ENCODE measurements at places on chromosomes 7 and 10.

GRCh38 chr7:22833957-22834356 lies 11.3 kb upstream of the TOMM7 start:
- no peak for DNase-seq

DNA sequence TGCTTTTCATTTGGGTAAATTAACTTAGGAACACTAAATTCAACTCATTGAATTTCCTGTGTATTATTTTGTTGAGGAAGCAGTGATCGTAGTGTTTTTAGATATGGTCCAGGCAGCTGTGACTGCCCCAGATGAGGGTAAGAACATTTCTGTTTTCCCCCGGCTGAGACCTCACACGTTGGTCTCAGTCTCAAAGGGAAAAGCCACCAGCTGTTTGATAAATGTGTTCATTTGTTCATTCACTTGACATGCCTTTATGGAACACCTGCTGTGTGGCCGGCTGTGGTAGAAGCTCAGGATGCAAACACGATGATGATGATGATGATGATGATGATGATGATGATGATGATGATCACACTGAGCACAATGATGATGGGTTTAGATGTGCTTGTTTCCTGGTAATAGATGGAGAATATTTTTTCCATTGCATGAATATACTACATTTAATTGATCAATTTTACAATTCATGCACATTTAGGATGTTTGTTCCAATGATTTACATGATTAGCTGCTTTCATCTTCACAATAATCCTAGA lies 125.6 kb upstream of the ZNF32 start:
- no peak for DNase-seq

GRCh38 chr10:47047577-47048525 lies 136.6 kb downstream of the PTPN20 start:
- peak; percentile 73 for DNase-seq

- peak; percentile 6 for DNase-seq
These were observed 22.2 kb upstream of the SRGN start for GRCh38 chr10:69065406-69066361.

DNA sequence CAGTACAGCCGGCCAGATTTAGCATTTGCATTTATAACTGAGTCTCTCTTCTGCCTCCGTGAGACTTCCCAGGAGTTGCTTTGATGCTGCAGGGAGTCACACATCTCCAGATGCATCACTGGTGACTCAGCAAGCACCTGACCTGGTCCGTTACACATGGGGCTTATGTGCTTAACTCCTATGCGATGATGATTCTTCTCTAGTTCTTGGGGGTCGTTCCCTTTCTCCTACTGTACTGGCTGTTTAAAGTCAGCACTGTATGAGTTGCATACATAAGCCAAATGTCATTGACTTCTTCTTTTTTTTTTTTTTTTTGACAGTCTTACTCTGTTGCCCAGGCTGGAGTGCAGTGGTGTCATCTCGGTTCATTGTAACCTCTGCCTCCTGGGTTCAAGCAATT lies 13.0 kb upstream of the AKR1E2 start:
- DNase-seq: no peak

- no peak for DNase-seq
These were observed 38.1 kb downstream of the PTPN12 start for GRCh38 chr7:77575187-77575586.

- DNase-seq: no peak
These were observed 260.9 kb upstream of the BMPER start for GRCh38 chr7:33644489-33644888.

DNA sequence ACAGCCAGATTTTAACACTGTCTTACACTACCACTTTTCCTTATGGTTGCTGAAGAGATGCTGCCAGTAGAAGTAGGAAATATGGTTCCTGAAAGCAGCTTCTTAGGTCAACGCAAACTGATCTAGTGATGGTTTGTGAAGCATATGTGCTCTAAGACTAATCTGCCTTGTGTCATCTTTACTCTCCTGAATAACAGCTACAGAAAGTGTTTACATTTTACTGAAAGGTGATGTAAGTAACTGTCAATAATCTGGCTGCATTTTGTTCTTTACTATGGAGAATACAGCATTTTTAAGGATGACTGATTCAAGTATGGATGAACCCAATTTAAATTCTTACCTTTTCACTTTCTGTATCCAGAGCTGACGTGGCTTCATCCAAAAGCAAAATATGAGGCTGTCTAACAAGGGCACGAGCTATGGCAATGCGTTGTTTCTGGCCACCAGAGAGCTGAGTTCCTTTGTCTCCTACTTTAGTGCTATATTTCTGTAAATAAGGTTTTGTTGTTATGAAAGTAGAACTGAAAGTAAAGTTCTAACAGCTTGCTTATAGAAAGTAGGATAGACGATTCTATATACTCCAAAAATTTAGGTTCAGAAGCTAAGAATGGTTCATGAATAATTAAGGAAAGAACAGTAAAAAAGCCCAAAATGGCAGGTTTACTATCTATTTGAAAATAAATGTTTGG lies 30.2 kb upstream of the ABCB4 start:
- no peak for DNase-seq

GRCh38 chr7:128878226-128879105 lies 15.8 kb downstream of the ATP6V1F start:
- DNase-seq: no peak

DNA sequence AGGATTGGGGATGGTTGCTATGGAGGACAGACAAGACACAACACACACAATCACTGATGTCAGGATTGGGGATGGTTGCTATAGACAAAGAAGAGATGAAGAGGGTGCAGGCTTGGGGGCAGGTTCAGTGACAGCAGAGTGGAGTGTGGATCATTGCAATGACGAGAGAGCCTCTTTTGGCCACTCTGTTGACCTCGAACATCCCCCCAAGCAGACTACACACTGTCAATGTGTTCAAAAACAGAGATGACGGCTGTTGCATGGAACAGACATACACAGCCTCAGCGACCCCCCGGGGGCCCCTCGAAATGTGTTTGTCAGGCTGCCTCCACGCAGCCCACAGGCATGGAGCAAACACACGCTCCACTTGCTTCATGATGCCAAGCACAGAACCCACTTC lies 133.0 kb downstream of the PTPRN2 start:
- DNase-seq: no peak

- DNase-seq: no peak
These were observed 131.6 kb upstream of the NAMPT start for GRCh38 chr7:106416430-106416829.

GRCh38 chr10:112880633-112881530 lies 69.2 kb upstream of the TCF7L2 start:
- no peak for DNase-seq

GRCh38 chr7:4842319-4843064 lies 19.3 kb downstream of the PAPOLB start:
- peak; percentile 83 for DNase-seq

GRCh38 chr7:156947120-156947843 lies 2.2 kb upstream of the NOM1 start:
- no peak for DNase-seq

DNA sequence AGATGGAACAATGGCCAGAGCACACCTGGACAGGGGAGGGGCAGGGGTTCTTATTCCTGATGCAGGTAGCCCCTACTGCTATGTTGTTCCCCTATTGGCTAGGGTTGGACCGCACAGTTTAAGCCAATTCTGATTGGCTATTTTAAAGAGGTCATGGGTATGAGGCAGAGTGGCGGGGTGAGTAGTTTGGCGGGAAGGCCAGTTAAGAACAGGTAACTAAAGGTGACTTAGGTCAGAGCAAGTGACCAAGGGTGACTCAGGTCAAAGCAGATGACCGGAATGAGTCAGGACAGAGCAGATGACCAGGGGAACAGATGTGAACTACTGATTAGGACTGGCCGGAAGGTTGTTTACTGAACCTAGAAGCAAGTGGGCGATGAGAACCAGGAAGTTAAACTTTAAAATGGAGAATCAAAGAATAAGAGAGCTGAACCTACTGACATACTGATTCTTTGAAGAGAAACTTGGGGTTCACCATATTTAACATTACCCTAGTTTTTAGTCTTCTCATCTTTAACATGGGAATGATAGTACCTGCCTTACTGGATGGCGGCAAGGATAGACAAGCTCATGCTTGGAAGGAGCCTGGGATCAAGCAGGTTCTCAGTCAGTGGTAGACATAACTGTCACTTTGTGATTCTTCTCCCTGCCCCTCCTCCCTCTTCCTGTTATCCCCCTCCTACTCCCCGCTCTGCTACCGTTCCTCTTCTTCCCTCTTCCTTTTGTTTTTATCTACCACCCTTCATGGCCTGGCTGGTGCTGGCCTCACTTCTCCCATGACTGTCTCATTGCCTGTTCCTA lies 55.0 kb downstream of the CCNY start:
- no peak for DNase-seq

GRCh38 chr10:32446536-32447406 lies 831 bp downstream of the CCDC7 start:
- DNase-seq: no peak

DNA sequence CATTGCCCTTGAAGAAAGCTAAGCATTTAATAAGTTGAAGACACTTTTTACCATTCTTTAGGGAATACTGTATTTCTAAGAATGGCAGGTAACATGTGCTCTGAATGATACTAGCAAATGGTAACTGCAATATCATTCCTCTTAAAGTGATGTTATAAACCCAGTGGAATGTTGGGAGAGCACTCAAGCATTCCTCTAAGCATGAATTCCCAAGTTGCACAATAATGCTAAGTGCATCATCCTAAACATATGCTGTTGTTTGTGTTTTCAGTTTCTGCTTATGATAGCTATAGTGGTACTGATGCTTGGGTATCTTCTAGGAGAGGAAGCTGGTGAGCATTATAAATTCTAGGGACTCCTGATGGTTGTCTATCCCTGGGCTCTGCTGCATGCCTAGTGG lies 673.9 kb downstream of the PHTF2 start:
- DNase-seq: no peak

DNA sequence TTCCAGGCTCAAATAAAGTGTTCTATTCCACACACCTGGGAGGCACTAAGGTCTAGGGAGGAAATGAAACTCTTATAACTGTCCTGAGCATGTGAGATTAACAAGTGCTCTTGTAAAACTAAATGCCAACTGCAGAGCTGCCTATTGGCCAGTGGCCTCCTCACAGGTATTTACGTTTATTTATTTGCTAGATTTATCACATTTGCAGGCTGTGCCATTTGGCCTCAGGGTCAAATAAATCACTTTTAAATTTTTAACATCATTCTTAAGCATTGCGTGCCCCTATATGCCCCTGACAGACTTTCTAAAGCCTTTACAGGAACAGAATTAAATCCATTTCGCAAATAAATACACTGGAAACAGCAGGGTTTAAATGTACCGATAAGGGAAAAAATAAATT lies 381.8 kb upstream of the NFE2L3 start:
- DNase-seq: no peak

- DNase-seq: no peak
These were observed 286.7 kb downstream of the DPP6 start for GRCh38 chr7:154338701-154339506.

GRCh38 chr10:76740514-76740913 lies 897.1 kb downstream of the KCNMA1 start:
- no peak for DNase-seq

DNA sequence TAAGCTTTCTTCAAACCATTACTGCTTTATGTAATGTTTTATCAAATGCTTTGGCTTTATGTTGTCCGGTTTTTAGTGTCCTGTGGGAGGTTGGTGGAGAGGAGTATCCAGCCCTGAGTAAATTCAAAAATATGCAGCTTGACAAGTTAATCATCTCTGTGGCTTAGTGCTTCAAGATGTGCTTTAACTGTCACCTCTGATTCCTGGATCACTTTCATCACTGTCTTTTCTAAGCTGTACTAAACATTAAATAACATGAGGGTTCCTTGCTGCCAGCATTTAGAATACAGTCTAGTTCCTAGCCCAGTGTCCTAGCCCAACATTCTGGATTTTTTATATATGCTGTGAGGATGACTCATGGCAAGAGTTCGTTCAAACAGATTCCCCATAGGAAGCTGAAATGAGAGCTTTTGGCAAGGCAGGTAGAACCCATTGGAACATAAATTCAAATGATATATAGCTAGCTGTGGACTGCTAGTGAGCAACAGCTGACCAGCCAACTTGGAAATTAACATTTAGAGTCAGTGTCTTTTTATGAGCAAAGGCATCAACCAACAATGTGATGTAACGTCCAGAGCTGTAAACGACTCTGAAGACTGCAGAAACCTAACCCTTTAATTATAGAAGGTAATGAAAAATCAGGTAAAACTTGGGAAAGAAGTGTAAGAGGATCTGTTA lies 80.6 kb upstream of the OIT3 start:
- no peak for DNase-seq

- no peak for DNase-seq
These were observed 60.7 kb upstream of the ZNF746 start for GRCh38 chr7:149558149-149558861.

DNA sequence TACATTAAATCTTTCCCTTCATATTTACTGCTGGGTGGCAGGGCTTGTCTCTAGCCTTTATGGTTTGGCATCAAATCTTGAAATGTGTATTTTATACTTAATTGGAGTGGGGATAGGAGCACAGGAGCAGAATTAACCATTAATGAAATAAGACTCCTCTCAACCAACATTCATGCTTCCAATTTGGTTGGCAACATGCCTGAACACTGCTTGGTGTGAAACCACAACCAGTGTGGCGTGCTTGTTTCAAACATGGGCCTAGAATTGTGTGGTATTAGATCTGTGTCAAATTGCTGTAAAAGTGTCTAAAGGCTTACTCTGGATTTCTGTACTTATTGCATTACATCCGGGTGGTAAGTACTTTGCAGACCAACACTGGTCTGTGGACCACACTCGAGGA lies 25.1 kb upstream of the VPS41 start:
- no peak for DNase-seq

GRCh38 chr7:5424749-5425506 lies 1.3 kb upstream of the TNRC18 start:
- DNase-seq: peak; percentile 70

GRCh38 chr7:28093623-28094232 lies 86.9 kb downstream of the JAZF1 start:
- DNase-seq: peak; percentile 8

DNA sequence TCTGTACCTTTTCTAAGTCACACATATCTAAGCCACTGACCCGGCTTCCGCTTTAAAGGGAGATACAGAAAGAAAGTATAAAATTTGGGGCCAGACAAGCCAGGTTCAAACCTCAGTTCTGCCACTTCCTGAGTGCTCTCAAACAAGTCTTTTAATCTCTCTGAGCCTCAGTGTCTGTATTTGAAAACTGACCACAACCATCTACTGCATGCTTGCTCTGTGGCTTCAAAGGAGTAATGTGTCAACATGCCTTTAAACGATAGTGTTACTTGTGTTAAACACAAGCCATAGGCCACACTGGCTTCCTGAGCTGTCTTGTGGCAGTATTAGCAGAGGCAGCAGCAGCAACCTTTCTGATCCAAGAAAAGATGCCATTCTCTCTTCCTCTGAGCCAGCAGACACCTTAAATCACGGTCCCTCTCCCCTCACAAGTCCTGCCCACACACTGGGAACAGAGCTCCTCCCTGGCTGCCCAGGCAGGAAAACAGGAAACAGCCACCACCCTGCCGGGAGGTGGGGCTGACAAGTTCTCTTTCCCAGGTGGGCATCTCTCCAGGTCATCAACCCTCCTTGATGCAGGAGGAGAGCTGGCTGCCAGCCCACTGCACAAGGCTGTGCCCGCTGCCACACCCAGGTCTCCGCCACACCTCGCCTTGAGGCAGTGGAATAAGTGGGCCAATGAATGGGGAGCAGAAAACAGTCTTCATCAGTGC lies 10.7 kb downstream of the HIP1 start:
- DNase-seq: peak; percentile 45

GRCh38 chr10:9450801-9451200 lies 1396.3 kb downstream of the GATA3 start:
- no peak for DNase-seq
